NCI-H774 (cell line): ENCODE measurements at places on chromosomes 2 and 18.

DNA sequence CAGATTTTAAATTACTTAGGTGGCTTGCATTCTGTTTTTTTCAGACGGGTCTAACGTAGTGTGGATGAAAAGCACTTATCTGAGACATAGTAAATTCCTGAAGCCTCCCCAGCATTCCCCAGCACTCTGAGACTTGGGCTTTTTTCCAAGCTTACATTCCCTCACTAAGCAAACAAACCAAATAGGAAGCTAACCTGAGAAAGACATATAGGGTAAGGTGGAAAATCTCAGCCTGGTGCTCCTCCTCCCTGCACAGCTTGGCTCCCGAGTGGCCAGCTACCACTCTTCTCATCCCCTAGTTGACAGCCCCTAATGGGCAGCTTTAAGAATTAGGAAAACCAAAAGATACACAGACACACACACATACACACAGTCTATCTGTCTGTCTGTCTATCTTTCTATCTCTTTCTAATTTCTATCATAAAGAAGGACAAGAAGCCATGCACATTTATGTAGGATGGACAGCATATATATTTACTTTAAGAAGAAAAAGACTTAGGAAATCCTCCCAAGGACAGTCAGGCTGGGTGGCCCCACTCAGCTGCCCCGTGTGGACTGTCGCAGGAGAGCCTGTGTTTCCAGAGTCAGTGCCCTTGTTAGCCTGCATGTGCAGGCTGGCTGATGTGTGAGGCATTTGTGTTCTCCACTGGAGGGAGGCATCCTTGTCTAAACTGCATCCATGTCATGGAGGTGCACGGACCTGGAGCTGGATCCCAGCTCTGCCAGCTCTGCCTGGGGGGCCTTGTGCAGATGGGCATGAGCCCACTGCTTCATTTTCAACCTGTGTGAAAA is 8.2 kb downstream of the CNNM3 start:
- no peak for DNase-seq

- no peak for DNase-seq
Observed at GRCh38 chr2:137870682-137871081, 93.6 kb upstream of the HNMT start.

DNA sequence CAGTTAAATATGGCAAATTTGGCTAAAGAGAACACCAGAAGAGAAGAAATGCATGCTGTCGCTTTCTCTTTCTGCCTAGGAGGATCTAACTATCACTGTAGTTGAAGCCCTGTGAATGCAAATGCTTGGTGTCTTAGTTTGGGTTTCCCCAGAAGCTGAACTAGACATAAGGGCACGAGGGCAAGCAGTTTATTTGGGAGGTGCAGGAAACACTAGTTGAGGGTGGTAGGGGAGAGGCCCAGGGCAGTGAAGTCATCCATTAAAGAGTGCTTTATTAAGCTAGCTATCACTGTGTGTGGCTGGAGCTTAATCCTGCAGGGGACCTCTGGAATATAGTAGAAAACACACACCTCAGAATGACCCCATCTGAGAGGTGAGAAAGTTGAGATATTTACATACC is 639.8 kb upstream of the ZEB2 start:
- no peak for DNase-seq

GRCh38 chr2:25491003-25491696 is 149.4 kb upstream of the DNMT3A start:
- no peak for DNase-seq

DNA sequence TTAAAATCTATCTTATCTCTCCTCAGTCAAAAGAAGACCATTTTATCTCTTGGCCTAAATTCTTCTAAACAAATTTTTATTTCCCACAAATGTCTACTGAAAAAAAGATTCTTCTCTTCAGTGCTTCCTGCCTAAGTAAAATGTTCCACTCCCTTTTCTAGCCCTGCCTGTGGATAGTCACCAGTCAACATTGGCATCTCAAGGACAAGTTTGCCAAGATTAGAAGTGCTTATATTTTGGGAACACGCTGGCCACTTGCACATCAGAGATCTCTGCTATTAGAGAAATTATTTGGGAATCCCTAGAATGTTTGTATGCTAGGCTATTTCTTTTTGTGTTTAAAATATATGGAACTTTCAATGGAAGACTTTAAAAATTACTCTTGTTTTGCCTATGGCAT is 758.2 kb upstream of the CDH7 start:
- DNase-seq: no peak

DNA sequence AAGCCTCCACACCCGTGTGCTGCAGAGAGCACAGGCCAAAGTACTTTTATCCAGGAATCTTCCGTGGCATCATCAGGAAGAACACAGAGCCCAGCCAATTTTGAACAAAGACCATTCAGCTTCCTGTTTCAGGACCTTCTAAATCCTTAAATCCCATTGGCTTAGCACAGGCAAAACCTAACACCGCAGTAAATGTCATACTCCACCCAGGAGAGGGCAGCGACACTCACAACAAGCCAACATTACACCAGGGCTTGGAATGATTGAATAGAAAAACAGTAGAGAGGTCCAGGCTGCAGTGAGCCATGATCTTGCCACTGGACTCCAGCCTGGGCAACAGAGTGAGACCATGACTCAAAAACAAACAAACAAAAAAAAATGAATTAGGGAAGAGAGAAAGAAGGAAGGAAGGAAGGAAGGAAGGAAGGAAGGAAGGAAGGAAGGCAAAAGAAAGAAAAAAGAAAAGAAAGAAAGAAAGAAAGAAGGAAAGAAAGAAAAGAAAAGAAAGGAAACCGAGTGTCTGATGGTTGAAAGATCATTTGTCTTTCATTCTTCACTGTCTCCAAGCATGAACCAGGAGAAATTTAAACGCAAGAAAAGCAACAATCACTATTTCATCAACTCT is 144.6 kb upstream of the SATB2 start:
- DNase-seq: no peak

- no peak for DNase-seq
Observed at GRCh38 chr2:127508631-127509034, 17.7 kb downstream of the IWS1 start.

- no peak for DNase-seq
Observed at GRCh38 chr2:235264121-235264493, 229.7 kb upstream of the AGAP1 start.

DNA sequence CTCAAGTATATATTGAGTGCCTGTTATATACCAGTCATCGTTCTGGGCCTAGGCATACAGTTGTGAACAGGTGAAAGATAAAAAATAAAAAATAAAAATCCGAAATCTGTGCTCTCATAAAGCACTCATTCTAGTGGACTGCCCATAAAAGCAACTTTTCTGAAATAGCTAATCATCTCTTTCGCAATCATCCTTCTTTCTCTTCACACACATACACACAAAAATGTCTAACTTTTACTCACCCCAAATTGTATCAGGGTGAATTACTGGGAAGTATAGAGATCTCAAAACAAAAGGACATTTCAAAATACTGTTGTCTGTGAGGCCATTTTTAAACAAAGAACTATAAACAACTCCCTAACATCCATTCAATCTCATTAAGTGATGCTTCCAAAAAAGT is 29.6 kb upstream of the ORC2 start:
- DNase-seq: no peak

DNA sequence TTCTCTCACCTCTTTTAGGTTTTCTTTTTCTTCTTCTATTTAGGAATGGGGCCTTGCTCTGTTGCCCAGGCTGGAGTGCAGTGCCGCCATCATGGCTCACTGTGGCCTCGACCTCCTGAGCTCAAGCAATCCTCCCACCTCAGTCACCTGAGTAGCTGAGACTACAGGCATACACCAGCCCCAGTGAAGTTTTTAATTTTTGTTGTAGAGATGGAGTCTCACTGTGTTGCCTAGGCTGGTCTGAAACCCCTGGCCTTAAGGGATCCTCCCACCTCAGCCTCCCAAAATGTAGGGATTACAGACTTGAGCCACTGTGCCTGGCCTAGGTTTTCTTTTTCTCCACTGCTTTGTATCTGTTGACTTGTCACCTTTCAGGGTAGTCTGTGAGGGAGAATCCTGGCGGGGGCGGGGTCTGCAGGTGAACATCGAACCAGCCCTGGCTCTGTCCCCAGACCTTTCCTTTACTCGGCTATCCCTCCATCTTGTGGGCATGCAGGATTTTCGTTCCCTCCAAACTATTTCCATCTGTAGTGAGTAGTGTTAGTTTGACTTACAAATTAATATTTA is 21.7 kb downstream of the NCK2 start:
- no peak for DNase-seq
